T-helper 2 cell (primary cell): ENCODE measurements at places on chromosomes 5 and 9.

GRCh38 chr9:94934816-94935328 lies 208.4 kb downstream of the AOPEP start:
- no peak for DNase-seq

GRCh38 chr5:158010831-158011230 lies 151.9 kb upstream of the CLINT1 start:
- no peak for DNase-seq

DNA sequence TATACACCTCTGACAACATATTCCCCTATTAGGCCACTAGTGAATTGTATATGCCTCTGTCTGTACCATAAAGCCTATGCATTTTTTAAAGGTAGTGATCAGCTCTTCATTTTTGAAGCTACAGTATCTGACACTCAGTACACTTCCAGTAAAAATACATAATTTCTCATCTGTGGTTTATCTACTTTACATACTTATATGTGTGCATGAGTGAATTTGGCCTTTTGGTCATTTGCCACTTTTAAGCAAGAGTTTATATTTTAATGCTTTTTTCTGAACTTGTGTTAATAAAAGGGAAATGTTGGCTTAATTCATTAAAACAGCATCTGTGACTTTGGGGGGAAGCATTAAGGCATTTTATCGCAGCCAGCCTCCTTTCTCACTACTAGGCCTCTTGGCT lies 47.8 kb downstream of the ST8SIA4 start:
- no peak for DNase-seq

DNA sequence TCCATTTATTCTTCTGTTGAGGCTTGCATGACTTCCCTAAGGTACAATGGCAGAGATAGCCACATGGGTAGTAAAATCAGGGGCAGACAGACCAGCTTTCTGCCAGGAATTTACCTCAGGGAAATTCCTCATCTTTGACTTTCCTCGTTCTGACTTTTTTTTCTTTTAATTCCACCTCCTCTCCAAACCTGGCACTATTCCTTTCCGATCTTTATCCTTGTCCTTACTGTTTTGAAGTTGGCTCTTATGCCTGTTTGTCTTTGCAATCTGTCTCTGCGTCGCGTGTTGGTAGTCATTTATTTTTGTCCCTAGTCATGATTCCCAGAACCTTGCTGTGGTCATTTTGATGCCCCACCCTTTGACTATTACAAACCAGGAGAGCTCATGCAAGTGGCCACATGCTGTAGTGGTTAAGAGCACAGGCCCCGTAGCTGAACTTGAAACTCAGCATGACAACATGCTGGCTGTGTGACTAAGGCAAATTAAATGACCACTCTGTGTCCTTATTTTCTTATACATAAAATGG lies 19.0 kb downstream of the TMC1 start:
- DNase-seq, result no peak

DNA sequence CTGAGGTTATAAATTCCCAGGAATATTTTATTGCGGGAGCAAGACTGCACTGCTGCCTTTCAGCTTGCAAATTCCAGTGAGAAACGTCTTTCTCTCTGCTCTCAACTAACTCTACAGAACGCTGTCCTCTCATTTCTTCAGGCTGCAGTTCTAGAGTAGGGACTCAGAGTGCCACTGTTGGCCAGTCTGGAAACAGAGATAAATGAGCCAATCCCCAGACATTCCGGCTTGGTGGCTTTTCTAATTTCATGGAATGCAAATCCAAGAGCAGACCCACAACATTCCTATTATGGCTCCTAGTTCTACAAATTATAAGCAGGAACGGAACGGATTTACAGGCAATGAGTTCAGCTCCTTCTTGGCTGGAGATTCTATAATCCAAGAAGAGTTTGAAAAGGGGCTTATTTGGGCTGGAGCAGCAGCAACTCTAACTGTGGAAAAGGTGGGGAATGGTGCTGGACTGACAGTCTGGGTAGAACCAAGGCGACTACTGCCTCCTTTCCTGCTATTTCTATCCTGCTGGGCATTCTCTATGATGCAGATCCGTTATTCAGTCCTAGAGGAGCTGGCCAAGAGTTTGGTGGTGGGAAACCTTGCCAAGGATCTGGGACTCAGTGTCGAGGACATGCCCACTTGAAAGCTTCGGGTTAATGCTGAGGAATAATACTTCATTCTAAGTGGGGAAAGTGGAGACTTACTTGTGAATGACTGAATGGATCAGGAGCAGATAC lies 9.3 kb downstream of the PCDHGA12 start:
- DNase-seq, result no peak

- DNase-seq, result no peak
Observed at GRCh38 chr9:14320271-14321181, 6.6 kb upstream of the NFIB start.
